ENCODE measurements at places on chromosomes 16 and 17.

- no peak for DNase-seq
Measured at GRCh38 chr17:66089764-66090163, 102.2 kb downstream of the CEP112 start.

GRCh38 chr17:5446786-5447185 lies 7.8 kb upstream of the C1QBP start:
- no peak for DNase-seq

DNA sequence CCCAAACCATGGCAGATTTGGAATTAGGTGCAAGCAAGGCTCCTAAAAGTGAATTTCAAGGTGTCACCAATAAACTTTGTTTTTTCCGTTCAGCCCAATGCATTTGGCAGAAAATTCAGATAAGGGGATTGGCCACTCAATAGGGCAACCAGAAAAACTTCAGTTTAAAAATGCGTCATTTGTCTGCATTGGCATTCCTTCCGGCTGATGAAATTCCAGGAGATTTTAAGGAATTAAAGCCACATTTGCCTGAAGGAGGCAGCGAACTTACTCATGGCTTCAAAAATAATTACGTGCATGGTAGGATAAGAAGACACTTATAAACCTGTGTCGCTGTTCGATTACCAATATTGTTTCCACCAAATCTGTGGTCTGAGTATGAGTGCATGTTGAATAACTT lies 151.9 kb downstream of the SALL1 start:
- no peak for DNase-seq

DNA sequence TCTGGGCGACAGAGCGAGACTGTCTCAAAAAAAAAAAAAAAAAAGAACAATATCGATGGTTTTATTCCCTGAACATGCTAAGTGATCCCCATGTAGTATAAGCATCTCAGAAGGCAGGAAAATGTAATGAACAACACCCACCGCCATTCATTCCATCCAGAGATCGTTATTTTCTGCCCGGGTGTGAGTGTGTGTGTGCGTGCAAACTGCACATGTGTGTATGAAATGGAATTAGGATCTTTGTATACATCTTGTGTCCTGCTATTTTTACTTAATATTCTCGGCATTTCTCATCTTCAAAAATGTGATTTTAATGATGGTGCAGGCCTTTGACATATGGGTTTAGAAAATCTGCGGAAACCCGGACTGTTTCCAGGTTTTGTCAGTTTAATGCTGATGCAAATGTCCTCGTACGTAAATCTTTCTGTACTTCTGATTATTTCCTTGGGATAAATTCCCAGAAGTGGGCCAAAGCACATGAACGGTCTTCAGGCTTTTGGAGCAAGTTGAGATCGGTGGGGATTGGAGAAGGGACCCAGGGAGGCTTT lies 254.8 kb downstream of the SEC14L1 start:
- no peak for DNase-seq

DNA sequence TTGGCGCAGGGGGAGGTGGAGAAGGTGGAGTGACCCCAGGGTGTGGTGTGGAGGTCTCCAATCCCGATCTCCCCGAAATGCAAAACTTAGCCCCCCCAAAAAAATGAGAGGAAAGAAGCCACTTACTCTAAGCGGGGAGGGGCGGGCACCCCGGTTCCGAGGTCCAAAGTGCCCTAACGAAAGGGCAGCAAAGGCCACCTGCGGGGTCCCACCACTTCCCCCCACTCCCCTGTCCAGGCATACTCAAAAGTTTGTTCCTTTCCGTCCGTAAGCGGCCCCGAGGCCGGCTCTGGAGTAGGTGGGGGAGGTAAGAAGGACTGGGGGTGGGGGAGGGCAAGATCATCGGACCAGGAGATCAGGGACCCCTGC lies 1.1 kb downstream of the TOX3 start:
- DNase-seq, result no peak

DNA sequence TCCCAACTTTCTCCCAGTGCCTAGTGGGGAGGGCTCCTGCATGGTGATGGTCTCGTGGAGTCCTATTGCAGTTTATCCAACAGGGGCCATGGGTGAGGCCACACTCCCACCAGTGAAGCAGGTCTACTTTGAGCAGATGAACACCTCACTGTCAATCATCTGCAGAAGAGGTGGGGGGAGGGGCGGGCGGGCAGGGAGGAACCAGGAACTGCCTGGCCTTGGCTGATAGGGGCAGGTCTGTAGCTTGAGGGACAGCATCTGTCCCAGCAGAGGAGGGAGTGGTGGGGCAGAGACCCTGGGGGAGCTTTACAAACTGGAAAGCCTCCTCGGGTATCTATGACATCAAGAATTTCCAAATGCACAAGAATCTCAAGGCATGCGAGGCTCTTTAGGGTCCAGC lies 58.7 kb upstream of the ZNF423 start:
- DNase-seq, result no peak

GRCh38 chr17:76264755-76265623 lies at the start of gene UBALD2:
TSS of gene UBALD2 (plus strand) at chr17:76265348. CDS start at chr17:76265506, 158 bp downstream.
- DNase-seq, result peak; percentile 100

DNA sequence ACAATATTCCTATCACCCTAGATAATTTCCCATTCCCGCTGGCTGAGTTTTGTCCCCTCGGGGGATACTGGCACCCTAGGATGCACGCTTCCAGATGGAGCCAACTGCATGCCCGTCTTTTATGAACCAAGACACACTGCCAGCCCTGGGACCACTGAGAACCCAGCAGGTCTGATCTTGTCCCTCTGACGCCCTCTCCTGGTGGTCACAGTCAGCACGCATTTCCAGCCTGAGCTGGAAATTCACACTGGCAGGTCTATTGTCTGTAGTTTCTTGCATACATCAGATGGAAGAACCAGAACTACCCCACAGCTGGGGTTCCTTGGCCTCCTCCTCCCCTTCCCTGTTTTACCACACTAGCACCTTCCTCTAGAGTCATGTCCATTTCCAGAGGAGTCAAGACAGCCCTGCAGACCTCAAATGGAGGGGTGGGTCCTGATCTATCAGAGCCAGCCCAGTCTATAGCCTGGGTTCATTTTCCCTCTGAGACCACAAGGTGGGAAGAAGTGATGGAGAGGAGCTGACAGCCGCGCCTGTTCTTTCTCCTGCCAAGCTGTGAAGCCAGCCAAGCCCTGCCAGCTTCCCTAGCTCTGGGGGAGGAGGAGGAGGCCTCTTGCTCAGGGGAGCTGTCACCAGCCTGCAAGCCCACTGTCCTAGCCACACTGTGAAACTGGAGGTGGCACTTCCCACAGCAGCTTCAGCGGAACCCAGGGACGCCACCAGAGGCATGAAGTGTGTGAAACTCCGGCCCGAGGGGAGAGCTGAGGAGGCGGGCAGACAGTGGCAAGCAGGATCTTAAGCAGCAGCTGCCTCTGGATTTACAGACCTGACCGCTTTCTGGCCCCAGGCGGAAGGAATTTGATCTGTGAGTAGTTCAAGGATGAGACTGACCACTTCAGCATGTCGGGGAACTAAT lies 29.3 kb downstream of the MXRA7 start:
- peak; percentile 76 for DNase-seq

GRCh38 chr16:9516444-9516843 lies 425.0 kb downstream of the HAPSTR1 start:
- no peak for DNase-seq

- no peak for DNase-seq
Measured at GRCh38 chr16:86963600-86964575, 353.3 kb downstream of the C16orf95 start.

DNA sequence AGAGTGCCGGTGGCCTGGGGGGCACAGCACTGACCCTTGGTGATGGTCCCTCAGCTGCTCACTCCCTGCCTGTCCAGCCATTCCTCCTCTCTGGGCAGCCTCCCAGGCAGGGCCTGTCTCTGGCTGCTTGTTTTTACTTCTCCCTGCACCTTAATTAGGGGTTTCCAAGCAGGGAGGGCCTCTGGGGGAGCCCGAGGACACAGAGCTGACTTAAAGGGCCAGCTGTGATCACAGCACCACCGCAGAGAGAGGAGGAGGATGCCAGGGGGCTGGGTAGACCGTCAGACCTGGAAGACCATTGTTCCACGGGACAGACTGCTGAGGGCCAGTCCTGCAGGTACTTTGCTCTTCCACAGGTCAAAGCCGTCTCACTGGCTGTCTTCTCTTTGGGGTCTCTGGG lies 1.2 kb upstream of the DPH1 start:
- no peak for DNase-seq

DNA sequence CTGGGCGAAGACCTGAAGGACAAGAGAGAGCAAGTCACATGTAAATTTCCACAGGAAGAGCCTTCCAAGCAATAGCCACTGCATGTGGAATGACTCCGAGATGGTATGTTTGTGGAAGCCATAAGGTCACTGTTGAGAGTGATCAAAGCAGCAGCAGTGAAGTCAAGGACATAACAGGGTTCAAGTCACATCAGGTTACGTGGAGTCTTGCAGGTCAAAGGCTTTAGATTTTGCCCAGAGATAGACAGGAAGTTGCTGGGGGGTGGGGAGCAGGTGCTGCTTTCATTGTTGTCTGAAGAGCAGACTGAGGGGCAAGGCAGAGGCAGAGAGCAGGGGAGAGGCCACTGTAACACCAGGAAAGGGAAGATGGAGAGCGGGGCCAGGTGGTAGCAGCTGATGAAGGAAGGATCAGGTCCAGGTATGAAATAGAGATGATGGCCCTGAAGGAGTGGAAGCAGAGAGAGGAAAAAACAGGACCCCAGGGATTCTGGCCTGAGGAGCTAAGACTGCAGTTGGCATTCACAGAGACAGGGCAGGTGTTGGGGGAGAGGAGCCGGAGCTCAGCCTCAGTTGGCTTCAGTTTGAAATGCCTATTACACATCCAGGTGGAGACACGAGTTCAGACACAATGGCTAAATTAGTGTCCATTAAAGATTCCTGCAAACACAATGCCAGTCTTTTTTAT lies 129.3 kb upstream of the AXIN2 start:
- no peak for DNase-seq

GRCh38 chr17:36030956-36031355 lies 13.2 kb upstream of the CCL23 start:
- DNase-seq, result no peak

- DNase-seq, result no peak
Measured at GRCh38 chr16:12781777-12782176, 21.9 kb downstream of the CPPED1 start.

DNA sequence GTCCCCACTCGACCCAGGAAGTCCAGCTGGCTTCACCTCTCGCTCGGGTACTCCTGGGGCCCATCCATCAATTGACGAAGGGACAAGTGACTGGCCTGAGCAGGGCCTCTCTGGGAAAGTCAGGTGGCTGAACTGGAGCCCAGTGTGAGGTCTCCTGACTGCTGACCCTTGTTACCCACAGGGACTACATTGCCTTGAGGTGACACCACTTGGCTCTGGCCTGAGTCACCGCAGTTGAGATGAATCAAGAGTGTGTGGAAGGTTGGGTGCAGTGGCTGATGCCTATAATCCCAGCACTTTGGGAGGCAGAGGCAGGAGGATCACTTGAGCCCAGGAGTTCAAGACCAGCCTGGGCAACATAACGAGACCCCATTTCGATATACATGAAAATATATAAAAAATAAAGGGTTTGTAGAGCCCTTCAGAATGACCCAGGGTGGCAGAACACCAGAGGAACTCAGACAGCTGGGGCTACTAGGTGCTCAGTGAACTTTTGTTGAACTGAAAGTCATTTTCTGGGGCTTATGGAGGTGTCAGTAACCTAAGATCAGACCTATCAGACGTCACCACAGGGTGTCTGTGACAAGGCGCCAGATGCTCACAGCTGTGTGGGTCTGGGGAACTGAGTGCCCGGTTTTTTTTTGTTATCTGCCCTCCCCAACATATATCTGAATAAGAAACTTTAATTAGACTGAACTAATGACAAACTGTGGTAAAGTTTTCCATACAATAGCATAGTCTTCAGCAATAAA lies 14.8 kb upstream of the ZFP90 start:
- DNase-seq, result no peak

DNA sequence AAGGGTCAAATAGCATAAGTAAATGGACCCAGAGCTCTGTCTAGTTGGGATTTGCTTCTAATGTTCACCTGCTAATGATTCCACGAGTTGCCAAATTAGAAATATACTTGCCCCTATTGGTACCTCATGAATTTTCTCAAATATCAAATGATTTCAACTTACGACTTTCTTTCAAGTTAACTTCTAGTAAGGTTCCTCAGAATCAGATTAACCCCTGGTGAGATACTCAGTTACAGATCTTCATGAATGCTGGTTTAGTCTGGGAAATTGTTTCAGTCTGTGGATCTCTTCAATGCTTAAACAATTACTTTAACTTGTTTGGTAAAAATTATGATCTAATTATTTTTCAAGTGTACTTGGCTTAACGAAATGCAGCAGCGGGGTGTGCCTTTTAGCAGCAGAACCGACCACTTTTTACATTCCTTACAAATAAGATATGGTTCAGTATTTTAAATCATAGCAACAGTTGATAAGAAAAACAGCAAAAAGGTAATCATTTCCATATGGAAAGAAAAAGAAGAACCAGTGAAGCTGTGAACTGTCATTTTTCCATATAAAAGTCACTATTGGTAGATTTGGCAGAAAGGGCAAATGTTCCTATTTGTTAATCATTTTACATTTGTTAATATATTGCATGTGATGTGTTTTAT lies 34.5 kb downstream of the TUBD1 start:
- DNase-seq, result no peak

DNA sequence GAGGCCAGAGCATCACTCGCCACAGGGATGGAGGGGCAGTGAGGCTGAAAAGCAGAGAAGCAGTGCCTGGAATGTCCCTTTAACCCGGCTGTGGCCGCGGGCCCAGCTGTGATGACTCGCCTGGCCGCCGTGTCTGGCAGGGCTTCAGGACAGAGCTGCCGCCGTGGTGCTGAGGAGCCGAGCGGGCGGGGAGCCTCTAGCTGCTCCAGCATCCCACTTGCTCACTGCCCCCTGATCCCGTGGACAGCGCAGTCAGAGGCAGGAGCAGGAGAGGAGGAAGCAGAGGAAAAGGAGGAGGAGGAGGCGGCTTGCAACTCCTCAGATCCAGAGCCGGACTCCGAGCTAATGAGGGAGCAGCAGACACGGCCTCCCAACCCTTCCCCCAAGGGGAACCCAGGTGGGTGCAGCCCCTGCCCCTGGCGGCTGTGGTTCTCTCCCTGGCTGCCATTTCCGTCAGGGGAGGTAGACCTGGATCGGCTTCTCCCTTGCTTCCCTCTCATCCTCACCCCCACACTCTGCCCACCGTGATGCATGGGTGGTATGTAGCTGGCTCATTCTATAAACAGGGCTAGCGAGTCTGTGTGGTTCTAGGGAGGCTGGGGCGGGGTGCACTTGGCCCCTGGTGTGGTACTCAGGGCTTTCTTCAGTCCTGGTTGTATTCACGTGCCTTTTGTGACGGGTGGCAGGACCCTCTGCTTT lies 165.7 kb downstream of the CMIP start:
- DNase-seq, result no peak

Measured in activated naive CD4-positive, alpha-beta T cell treated with anti-CD3 and anti-CD28 coated beads, Interleukin-2, amount 50 U/mL, for 72 hours (primary cell).